ENCODE measurements at places on chromosomes 2 and 18. TPM values are rescaled to one million over a fixed set of nuclear protein-coding genes. Genes with fewer than 3 reads are reported as not detected.

DNA sequence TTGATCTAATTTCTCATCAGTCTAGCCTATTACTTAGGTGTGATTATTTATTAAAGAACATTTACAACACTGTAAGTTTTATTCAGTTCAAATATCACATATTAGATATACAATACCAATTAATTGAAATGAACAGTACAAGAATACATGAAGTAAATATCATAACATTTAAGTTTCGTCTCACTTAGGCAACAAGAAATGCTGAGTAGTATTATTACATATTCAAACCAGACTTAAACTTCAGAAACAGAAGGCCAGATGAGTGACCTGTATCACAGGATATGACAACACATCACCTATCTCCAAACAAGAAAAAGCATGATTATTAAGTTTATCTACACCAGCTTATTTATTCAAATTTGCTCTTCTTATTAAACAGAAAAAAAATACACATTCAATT lies 48.9 kb downstream of the LONRF2 start:
- no peak overlapping the region for H3K4me3 ChIP-seq
- no peak overlapping the region for H3K27ac ChIP-seq
- DNase-seq: no peak
- H3K4me1 ChIP-seq: no peaks in the 10 kb centered on the region

- H3K27me3 ChIP-seq: no peaks in the 10 kb centered on the region
- no peak overlapping the region for H3K27ac ChIP-seq
- H3K4me3 ChIP-seq: no peak overlapping the region
- H3K4me1 ChIP-seq: no peaks in the 10 kb centered on the region
These were observed 907.0 kb downstream of the EPHA4 start for GRCh38 chr2:220665108-220665471.

DNA sequence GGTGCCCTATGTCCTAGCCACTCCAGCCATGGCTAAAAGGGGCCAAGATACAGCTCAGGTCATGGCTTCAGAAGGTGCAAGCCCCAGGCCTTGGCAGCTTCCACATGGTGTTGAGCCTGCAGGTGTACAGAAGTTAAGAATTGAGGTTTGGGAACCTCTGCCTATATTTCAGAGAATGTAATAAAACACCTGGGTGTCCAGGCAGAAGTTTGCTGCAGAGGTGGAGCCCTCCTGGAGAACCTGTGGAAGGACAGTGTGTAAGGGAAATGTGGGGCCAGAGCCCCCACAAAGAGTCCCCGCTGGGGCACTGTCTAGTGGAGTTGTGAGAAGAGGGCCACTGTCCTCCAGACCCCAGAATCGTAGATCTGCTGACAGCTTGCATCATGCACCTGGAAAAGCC lies 74.1 kb downstream of the SMIM21 start:
- DNase-seq: no peak
- no peak overlapping the region for H3K27ac ChIP-seq
- H3K36me3 ChIP-seq: no peaks in the 10 kb centered on the region

- no peak overlapping the region for H3K4me3 ChIP-seq
- DNase-seq: no peak
- no peaks in the 10 kb centered on the region for H3K4me1 ChIP-seq
- H3K27ac ChIP-seq: no peak overlapping the region
- no peaks in the 10 kb centered on the region for H3K27me3 ChIP-seq
These were observed 164.9 kb upstream of the SCN7A start for GRCh38 chr2:166658901-166659300.

GRCh38 chr2:96537734-96538486 lies 1.4 kb downstream of the ARID5A start:
- DNase-seq: peak; percentile 84
- H3K27ac ChIP-seq: peak overlapping the region; percentile 97
- peak overlapping the region; percentile 82 for H3K4me3 ChIP-seq
- peaks cover 62% of the 10 kb centered on the region for H3K4me1 ChIP-seq
- peaks cover 23% of the 10 kb centered on the region for H3K36me3 ChIP-seq

DNA sequence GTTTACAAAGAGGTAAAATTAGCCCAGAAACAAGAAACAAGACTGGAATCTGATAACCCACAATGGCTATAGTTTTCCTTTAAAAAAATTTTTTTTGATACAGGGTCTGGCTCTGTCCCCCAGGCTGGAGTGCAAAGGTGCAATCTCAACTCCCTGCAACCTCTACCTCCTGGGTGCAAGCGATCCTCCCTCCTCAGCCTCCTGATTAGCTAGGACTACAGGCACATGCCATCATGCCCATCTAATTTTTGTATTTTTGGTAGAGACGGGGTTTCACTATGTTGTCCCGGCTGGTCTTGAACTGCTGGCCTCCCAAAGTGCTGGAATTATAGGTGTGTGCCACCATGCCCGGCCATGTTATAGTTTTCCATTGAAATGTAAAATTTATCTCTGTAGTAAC lies 12.3 kb upstream of the PARD6G start:
- peaks cover 4% of the 10 kb centered on the region for H3K27me3 ChIP-seq
- H3K27ac ChIP-seq: no peak overlapping the region
- H3K36me3 ChIP-seq: no peaks in the 10 kb centered on the region
- H3K4me1 ChIP-seq: no peaks in the 10 kb centered on the region
- no peak overlapping the region for H3K4me3 ChIP-seq

- H3K4me3 ChIP-seq: no peak overlapping the region
- no peak overlapping the region for H3K27ac ChIP-seq
These were observed 50.4 kb upstream of the FZD5 start for GRCh38 chr2:207819839-207820784.

GRCh38 chr18:48662011-48662661 lies 123.3 kb downstream of the CTIF start:
- no peak overlapping the region for H3K27ac ChIP-seq
- H3K4me1 ChIP-seq: no peaks in the 10 kb centered on the region
- DNase-seq: no peak
- H3K4me3 ChIP-seq: no peak overlapping the region

GRCh38 chr2:37709111-37709510 lies 37.7 kb upstream of the CDC42EP3 start:
- H3K27me3 ChIP-seq: no peaks in the 10 kb centered on the region
- no peak overlapping the region for H3K4me3 ChIP-seq
- no peak overlapping the region for H3K27ac ChIP-seq
- DNase-seq: no peak
- no peaks in the 10 kb centered on the region for H3K36me3 ChIP-seq
- H3K4me1 ChIP-seq: peaks cover 18% of the 10 kb centered on the region

DNA sequence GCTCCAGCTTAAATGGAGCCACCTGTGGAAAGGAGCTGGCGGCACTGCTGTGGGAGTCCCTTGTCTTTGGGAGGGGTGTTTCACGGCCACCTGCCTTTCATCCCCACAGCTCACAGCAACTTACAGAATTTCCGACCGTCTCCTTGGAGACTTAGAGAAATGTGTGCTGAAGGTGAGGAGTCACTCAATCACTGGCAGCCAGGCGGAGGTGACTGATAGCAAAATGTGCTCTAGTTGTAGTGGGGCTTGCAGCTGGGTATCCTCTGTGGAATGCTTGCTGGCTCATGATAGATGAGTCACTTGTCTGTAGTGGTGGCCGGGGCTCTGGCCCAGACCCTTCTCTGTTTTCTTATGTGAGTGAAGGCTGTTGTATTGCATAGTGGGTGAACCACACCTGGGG lies 110.7 kb downstream of the SH3RF3 start:
- H3K4me3 ChIP-seq: no peak overlapping the region
- H3K36me3 ChIP-seq: no peaks in the 10 kb centered on the region
- no peak overlapping the region for H3K27ac ChIP-seq
- peaks cover 11% of the 10 kb centered on the region for H3K4me1 ChIP-seq
- DNase-seq: no peak
- H3K27me3 ChIP-seq: peaks cover 4% of the 10 kb centered on the region

DNA sequence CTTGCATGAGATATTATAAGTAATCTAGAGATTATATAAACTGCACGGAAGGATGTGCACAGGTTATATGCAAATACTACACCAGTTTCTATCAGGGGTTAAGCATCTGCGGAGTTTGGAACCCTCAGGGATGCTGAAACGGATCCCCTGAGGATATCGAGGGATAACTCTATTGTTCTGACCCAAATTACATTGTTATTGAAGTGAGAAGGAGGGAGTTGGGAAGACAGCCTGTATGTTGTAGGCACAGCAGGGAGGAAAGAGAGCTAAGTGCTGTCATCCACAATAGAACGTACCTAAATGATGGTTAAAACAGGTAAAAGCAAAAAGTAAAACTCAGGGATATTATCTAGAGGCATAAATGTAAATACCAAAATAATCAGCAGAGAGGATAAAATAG lies 44.6 kb upstream of the SMAD2 start:
- no peaks in the 10 kb centered on the region for H3K27me3 ChIP-seq
- no peak overlapping the region for H3K4me3 ChIP-seq
- H3K36me3 ChIP-seq: no peaks in the 10 kb centered on the region
- DNase-seq: no peak

DNA sequence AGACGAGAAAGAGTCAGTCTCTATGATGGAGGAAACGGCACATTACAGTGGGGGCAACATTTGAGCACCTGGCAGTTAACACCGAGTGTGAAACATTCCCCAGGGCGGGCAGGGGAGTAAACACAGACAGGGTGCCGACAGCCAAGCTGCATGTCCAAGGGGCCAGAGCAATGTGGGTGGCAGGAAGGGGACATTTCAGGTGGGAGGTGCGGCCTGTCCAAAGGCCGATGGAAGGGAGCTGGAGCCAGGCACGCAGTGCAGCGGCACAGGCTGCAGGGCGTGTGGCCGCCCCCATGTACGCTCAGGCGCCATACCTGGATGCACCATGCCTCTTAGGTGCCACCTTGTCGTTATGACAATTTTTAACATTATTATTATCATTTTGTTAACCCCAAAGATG lies 43.3 kb downstream of the TIMM21 start:
- no peak overlapping the region for H3K27ac ChIP-seq
- no peaks in the 10 kb centered on the region for H3K4me1 ChIP-seq
- no peak overlapping the region for H3K4me3 ChIP-seq
- H3K27me3 ChIP-seq: no peaks in the 10 kb centered on the region

Gene RAPGEF4
- total RNA-seq: 0.63 TPM

Gene CPO
- total RNA-seq: not detected

Gene LIPT1
- 12.4 TPM for total RNA-seq

Gene LONRF2
- 0.29 TPM for total RNA-seq

Gene COQ10B
- 27.3 TPM for total RNA-seq

Gene TMEM169
- total RNA-seq: 1.8 TPM

Gene DCC
- not detected for total RNA-seq

Gene EVA1A
- not detected for total RNA-seq

Gene MC5R
- not detected for total RNA-seq

Gene PIEZO2
- total RNA-seq: 0.05 TPM

Gene ANKRD62
- not detected for total RNA-seq
